ENCODE measurements at places on chromosomes 4 and X.
A peak's percentile ranks its signal among the peaks of the same experiment; 100 is the strongest.

- DNase-seq = no peak
These were observed 1.4 kb downstream of the SEPSECS start for GRCh38 chr4:25158817-25159216.

GRCh38 chr4:8422327-8422726 lies 18.2 kb downstream of the ACOX3 start:
- DNase-seq = no peak

- DNase-seq = peak; percentile 75
These were observed 9.6 kb upstream of the PPP3CA start for GRCh38 chr4:101356928-101357327.

- no peak for DNase-seq
These were observed 513.5 kb upstream of the NR3C2 start for GRCh38 chr4:148955564-148956297.

GRCh38 chrX:107787827-107788226 lies 10.3 kb downstream of the NCBP2L start:
- DNase-seq = no peak

DNA sequence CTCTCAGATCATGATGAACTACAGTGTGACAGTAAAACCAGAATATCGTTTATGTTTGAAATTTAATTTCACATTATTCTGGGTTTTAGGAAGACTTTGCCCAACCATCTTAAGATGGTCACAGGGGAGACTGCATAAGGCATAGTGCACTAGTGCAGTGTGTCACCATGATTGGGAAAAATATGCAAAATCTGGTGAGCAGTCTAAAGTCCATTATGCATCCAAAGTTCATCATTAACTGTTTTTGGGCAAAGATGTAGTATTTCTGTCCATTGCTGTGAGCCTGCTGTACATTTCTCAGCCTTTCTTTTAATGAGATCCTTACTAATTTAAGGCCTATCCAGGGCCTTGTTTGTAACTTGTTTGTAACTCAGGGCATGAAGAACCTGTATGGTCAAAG lies 11.3 kb upstream of the MFAP3L start:
- DNase-seq = no peak

DNA sequence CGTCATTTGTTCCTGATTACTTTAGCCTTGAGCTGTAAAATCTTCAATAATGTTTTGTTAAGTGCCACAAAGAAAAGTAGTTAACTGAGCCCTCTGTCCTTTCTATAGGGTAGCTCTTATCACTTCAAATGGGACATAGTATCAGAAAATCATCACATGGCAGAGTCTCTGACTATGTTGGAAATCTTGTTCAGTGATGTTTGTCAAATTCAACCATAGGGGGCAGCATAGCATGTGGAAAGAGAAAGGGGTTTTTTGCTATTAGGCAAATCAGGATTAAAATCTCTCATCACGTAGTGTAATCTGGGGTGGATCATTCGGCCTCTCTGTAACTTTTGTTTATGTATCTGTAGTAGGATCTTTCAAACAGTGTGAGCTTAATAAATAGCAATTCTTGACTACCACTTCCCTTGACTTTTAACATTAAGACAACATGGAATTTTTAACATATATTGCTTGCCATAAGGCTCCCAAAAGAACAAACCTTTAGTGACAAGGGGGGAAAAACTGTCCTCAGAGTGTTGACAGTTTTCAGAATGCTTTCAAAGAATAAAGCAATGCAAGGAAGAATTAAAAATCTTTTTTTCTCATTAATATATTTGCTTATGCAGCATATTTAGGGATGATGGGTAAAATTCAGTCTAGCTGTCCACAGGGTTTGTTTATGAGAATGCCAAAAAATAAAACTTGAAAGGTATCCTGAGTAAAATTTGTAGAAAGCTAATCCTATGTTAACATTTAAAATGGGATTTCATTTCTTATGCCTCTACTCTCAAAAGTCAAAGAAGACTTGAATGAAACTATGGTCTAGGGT lies 127.2 kb downstream of the FBXW7 start:
- DNase-seq = no peak

DNA sequence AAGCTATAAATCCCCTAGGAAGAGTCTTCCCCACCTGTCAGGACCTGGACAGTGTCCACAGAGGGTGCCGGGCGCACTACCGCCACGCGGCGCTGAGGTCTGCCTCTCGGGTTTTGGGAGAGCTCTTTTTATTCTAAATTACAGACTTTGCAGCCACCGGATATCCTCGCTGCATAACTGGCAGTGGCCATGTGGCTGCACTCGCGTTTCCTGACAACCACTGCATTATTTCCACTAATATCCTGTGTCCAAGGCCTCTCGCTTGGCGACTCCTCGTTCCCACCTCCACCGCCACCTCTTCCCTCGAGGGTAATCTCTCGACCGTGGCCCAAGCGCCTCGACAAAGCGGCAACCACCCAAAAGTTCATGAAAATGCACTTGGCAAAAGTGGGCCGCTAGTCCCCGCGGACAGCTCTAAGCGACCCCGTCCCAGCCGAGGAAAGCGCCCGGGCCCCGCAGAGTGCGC lies 512 bp upstream of the TMEM131L start:
- DNase-seq = no peak

DNA sequence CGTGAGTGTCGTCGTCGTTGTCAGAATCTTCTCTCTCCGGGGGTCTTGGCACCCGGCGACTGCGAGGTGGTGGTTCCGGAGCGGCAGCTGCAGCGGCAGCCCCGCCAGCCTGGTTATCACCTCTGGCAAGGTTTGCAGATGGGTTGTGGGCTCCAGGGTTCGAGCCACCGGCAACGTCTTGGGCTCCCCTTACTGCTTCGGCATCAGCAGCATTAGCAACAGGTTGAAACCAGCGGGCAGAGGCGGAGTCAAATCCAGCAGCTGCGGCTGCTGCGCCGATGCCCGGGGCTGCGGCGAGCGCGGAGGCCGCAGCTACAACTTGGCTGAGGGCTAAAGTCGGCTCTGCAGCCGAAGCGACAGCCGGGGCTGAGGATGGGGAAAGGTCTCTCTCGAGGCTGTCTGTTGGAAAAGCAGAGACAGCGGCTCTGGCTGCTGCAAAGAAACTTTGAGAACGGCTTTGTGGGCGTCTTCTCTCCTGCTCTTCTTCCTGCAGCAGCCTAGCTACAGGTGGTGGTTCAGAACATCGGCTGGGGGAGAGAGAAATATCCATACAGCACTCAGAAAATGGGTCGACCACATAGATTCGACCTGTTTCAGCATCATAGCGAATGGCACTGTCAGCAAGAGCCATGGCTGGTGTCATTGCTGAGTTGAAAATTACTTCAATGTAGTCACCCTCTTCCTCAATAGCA lies 3.6 kb downstream of the IRS4 start:
- DNase-seq = no peak

- DNase-seq = no peak
These were observed 29.8 kb downstream of the IQCM start for GRCh38 chr4:149785696-149786431.

GRCh38 chr4:141885112-141885511 lies 248.7 kb downstream of the IL15 start:
- DNase-seq = no peak

DNA sequence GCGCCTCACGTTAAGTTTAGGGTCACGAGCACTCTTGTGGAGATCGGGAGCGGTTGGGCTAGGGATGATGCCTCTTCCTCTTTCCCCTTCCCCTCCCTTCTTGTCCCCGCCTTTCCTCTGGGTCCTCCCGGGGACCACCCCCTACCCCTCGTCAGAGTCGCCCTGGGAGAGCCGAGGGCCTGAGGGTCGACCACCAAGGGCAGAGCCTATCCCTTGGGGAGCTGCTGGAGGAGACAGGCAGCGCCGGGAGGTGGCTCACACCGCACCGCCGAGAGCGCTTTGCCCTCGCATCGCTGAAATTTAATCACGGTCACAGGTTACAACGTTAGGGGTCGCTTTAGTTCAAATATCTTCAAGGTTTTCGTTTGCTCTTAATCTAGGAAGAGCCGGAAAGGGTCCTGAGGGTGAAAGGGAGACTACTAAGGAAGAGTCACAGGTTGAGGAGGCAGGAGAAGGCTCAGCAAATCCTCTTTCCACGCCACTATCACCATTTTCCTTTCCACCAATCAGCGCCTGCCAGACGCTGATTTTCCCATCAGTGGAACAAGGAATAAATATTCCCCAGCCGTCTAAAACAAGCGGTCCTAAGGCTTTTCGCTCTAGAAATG lies 528 bp upstream of the SNCA start:
- peak; percentile 4 for DNase-seq

- DNase-seq = no peak
These were observed at the start of gene PRSS48 for GRCh38 chr4:151276787-151277562. PRSS48 (plus strand) TSS chr4:151277161; CDS start chr4:151277173, 12 bp downstream.

DNA sequence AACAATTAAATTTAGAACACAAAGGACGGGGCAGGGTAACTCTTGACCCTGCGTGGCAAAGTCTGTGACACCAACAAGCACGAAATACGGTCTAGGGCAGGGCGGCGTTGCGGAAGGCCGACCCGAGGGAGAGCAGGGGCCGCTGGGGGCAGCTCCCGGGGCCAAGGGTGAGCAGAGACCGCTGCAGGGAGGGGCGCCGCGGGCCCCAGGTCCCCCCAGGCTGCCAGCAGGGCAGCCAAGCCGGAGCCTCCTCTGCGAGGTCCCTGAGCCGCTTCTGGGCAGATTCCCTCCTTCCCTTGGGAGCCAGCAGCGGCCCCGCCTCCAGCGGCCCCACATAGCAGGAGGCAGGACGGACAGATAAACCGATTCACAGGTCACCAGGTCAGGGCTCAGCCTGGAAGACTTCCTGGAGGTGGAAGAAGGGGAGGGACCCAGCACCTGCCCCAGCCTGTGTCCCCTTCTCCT lies 90.2 kb downstream of the FAM53A start:
- no peak for DNase-seq

DNA sequence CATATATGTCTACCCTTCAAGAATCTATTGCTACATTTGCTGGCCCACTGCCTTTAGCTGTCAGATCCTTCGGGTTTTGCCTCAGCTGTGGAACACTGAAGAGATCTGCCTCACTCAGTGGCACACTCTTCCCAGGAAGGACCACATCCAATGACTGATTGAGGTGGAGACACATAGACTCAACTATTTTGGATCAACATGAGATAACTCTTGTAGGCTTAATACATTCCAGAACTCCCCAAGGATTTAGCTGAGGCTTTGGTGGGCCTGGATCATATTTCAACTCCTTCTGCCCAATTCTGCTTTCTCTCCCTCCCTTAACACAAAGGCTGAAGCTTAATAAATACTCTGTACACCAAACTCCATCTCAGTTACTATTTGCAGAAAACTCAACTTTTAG lies 100.5 kb downstream of the CORIN start:
- no peak for DNase-seq

DNA sequence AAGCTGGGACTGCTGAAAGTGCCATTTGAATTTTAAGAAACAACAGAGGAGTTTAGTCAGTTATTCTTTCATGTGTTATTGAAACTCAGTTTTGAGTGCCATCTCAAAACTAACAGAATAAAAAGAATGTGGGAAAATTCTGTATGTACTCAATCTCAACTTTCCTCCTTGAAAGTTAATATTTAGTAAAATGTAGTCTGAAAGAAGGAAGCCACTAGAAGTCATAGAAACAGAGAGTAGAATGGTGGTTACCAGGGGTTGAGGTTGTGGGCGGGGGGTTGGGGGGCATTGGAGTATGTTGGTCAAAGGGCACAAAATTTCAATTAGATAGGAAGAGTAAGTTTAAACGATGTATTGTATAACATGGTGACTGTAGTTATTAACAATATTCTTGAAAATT lies 628.3 kb upstream of the MAGEB2 start:
- DNase-seq = no peak

DNA sequence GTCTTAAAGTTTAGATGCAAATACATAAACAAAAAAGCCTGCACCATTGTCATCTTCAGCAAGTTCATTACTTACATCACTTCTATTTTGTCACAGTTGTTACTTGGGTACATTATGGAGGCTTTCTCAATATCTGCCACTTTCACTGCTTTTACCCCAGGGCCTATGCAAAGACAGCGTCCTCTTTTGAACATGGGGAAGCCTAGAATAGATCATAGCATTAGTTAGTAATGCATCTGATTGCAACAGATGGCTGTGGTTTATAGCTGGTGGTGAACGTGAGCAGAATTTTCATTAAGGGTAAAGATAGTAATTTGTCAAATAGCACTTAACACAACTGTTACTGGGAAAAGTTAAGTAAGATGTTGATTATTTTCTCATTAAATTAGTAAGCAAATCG lies 729 bp downstream of the CXCL11 start:
- no peak for DNase-seq

All from SW 1271 (cell line).